Stimulated activated CD4-positive, alpha-beta T cell treated with anti-CD3 and anti-CD28 coated beads, Interleukin-1b, Interleukin-23, amount 100 ng/mL, for 1 hour (primary cell): ENCODE measurements at places on chromosomes 2 and 18.

DNA sequence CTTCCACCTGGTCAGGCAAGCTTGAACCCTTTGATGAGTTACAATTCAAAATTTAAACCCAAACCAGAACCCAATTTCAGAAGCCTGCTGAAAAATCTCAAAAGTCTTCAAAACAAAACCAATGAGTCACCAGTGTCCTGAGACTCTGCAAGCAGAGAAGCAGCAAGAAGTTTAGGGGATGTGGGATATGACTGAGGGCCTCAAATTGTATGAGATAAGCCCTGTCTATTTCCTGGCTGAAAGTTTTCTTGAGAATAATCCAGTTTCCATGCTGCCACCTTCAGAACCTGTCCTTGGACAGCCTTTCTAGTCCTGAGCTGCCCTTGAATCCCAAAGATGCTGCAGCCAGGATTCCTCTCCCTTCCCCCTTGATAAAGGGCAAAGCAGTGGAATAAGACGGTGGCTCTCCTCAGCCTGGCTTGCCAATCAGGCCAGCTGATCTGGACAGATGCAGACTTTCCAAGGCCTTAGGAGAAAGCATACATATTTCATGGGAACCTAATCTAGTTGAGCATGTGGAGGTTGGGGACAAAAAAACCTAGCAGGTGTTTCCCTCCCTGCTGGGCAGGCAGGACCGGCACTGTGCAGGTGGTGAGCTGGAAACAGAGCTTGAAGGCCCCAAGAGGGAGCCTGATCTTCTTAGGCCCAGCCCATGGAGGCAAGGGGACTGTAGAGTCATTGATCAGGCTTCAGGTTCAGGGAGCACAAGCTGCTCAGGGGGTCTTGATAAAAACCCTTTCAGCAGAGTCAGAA is 278.0 kb upstream of the MGAT5 start:
- DNase-seq = no peak

DNA sequence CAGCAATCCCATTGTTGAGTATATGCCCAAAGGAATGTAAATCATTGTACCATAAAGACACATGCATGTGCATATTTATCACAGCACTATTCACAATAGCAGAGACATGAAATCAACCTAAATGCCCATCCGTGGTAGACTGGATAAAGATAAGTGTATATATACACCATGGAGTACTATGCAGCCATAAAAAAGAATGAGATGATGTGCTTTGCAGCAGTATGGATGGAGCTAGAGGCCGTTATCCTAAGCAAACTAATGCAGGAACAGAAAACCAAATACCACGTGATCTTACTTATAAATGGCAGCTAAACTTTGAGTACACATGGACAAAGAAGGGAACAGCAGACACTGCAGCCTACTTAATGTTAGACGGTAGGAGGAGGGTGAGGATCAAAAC is 18.4 kb upstream of the RAMP1 start:
- no peak for DNase-seq

GRCh38 chr2:138390316-138390945 is 111.1 kb upstream of the SPOPL start:
- DNase-seq = no peak

- DNase-seq = no peak
These were observed 670 bp upstream of the MOCOS start for GRCh38 chr18:36186461-36187192.

DNA sequence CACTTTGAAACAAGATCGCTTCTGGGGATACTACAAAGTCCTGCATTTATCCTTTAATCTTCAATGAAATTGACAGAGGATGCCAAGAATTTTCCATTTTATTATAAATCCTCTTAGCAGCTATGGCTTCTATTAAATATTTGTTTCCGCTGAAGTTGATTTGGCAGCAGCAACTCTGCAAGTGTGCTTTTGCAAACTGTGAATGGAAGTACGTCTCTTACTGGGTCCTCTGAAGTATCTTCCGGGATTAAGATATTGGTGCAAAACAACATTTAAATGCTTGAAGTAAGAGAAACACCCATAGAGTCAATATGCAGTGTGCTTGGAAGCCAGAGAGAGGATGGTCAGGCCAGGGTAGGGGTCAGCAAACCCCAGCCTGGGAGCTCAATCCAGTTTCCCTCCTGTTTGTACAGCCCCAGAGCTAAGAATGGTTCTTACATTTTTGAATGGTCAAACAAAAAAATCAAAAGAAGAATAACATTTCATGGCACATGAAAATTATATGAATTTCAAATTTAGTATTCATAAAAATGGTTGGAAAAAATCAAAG is 13.6 kb downstream of the CCDC68 start:
- DNase-seq = no peak

DNA sequence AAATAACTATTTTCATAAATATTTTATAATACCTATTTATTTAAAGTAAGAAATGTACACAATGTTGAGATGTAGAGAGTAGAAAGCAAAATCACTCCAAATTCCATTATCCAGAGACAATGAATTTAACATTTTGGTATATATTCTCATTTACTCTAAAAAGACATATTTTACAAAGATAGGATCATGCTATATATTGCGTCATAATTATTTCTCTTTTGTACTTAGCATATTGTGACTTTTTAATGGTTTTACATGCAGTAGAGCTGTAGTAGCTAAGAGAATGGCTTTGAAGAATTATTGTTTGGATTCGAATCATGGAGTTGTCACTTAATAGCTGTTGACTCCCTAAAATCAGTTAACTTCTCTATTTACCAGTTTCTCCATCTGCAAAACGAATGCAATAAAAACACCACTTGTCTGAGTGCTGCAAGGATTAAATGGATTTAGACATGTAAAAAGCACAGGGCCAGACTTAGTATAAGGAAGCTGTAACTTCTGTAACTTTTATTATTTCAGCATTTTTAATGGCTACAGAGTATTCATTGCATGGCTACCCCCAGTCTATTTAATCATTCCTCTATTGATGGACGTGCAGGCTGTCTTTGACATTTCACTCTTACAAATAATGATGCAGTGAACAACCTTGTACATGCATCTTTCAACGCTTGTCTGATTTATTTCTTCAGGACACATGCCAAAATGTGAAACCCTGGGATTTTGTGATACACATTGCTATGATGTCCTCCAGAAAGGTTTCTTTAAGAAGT is 33.2 kb downstream of the KCNS3 start:
- no peak for DNase-seq

DNA sequence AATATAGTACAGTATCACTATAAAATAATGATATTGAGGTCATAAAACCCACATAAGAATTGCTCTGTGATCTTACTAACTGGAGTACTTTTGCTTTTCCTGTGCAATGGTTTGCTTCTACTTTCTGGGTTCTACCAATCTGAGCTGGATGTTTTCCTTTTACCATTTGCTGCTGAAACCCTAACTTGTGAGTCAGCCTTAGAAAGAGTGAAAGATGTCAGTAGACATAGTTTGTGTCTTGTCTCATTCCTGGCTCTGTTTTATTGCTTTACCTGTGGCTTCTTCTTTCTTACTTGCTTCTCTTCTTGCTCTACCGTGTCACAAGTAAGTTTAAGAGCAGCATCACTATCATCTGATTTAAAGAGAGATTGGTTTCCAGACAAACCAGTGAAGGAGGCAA is 61.0 kb downstream of the MBD2 start:
- no peak for DNase-seq

GRCh38 chr2:180075870-180076269 is 68.8 kb upstream of the CWC22 start:
- DNase-seq = no peak

DNA sequence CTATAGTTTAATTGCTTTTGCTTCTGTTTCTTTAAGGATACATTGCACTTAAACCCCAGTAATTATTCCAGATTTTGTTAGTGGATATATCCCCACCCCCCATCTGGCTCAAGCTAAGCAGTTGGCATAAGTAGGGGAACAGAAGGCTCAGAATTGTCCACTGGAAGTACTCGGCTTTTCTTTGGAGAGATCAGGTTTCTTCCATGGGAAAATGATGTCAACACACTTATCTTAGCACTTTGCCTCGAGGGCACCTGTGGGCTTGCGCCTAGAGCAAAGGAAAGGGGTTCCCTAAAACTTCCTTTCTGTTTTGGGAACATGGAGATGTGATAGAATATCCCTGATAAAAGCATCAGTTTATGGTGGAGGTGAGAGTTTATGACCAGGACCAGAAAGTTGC is 130.6 kb downstream of the FMNL2 start:
- DNase-seq = no peak

GRCh38 chr2:23497536-23497935 is 112.6 kb downstream of the KLHL29 start:
- DNase-seq = no peak

DNA sequence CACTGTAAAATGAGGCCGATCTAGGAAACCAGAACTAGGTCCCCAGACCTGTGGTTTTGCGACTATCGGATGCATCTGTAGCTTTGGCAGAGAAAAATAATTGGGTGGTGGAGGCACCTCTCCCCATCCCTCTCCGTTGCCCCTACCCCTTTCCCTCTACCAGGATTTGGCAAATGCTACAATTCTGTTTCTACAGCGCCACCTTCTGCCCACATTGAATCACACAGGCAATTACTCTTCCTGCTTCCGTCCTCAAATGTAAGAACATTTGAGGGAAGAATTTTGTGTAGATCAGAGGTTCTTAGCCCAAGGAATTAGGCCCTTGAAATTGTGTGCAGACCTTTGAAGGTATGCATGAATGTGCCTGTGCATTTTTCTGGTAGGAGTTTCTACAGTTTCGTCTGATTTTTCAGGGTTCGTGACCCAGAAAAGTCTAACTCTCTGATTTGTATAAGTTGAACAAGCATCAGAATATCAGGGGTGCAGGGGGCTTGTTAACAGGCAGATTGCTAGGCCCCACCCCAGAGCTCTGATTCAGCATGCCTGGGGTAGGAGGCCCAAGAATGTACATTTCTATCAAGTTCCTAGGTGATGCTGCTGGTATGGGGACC is 11.2 kb downstream of the ATP6V1B1 start:
- peak; percentile 12 for DNase-seq

- DNase-seq = no peak
These were observed 31.3 kb downstream of the TRAK2 start for GRCh38 chr2:201419986-201420385.

DNA sequence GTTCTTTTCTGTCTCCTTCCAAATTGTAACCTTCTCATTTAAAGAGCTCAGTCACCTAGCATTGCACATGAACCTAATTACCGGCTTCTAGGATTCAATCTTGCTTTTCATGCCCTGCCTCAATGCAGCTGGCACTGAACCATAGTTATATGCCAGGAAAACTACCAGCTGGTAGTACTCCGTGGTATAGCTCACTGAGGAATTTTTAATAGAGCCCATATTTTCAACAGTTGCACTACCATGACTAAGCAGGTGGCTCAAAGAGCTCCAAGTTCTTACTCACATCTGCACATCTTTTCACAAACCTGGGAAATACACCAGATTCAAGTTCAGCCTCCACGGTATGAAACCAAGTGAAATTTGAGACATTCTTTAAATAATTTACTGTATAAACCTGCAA is 363.5 kb downstream of the GRB14 start:
- DNase-seq = no peak

DNA sequence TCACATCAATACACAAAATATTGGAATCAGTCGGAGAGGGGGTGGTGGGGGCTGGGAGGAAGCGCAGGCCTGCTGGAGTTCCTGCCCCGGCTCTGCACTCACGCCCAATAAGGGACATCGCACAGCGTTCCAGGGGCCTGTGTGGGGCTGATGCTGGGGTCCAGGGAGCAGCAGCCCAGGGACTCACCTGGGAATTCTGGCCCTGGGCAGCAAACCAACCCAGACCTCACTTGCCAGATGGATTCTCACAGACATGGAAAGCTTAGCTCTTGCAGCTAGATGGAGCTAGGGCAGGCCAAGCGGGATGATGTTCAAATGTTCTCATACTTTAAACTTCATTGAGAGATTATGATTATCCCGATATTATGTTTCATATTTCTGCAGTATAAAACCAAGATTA is 266.6 kb upstream of the TANK start:
- no peak for DNase-seq

GRCh38 chr18:23943104-23943503 is 71.5 kb upstream of the TTC39C start:
- no peak for DNase-seq

DNA sequence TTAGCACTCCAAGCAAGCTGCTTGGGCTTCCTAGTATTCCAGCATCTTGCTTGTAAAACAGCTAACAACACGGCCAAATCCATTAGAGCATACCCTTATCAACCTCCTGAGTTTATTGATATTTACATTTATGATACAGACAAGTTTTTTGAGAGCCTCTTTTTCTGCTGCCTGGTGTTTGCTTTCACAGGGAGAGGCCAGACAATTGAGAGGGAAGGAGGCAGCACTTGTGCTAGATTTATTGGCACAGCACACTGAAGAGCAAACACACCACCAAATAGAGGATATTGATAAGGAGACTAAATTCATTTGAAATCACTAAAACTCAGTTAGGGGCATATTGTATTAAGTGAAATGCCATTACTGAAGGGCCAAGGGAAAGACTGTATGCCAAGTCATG is 1142.3 kb upstream of the FANCL start:
- DNase-seq = no peak

DNA sequence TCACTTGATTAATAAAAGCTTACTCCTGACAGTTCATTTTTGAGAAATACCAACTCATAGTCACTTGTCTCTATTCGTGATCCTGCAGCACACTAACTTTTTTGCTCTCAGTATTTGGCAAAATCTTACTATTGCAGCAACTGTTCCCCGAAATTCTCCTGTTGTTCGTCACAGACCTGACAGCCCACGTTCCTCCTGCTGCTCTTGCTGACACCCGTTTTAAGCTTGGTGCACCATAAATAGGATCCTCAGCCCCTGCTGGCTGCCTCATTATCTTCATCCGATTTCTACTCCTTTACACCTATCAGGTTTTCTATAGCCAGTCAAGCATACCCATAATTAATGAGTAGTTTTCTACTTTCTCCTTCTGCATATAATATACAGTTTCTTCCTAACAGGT is 368.8 kb downstream of the PLCL1 start:
- DNase-seq = no peak

GRCh38 chr2:189933041-189933440 is 129.5 kb downstream of the MSTN start:
- no peak for DNase-seq

- no peak for DNase-seq
These were observed 28.1 kb upstream of the TANC1 start for GRCh38 chr2:158940356-158940755.

DNA sequence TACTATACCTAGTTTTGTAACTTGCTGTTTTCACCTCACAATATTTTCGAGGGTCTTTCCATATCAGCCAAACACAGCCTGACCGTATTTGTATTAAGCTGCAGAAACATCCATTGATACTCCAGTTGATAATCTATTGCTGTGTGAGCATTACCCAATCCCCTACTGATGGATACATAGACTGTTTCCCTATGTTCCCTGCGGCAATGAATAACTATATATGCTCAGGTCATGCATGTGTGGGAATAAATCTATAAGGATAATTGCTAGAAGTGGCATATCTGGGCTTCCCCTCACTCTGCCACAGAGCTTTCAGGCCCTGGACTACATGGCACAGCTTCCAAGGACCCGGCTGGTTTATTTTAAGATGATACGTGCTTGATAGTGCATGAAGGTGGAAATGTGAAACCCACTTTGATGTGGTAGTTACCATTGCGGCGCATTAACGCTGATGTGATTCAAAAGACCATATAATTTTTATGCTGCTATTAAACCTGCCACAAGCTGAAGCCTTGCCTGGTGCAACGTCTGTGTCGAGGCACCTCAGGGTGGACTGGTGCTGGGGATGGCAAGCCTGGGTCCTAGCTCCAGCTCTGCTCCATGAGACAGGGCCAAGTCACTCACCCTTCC is 130.8 kb upstream of the MSH6 start:
- DNase-seq = no peak
